Thoracic aorta (tissue), 2 donors: ENCODE measurements at places on chromosomes 5 and 9.

GRCh38 chr5:107669096-107670031 is 1.4 kb downstream of the EFNA5 start:
- peak; percentile 11 for DNase-seq

GRCh38 chr9:112059145-112059965 is 115.7 kb downstream of the SUSD1 start:
- no peak for DNase-seq

DNA sequence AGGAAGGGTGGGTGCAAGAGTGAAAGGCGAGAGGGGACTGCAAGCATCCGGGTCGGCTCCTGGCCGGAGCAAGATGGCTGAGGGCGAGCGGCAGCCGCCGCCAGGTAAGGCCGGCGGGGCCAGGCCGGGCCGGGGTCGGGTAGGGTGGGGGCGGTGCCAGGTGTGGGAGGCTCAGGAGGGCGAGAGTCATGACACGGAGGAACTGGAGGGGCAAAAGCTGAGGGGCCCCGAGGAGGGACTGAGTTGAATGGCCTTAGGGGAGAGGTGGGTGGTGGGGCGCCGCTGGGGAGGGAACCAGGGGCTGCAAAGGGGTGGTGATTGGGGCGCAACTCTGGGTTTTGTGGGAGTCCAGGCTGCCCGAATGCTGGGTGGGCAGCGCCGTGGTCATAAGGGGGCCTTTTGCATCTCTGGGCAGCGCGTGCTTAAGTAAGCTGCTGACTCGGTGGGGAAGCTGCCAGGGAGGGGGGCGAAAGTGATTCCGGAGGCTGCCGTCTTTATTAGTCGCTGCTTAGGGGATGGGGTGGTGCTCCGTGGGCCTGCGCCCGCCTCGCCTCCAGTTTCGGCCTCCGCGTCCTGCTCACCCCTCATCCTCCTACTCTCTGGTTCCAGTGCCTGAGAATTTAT is 425 bp downstream of the PTPA start:
- no peak for DNase-seq

DNA sequence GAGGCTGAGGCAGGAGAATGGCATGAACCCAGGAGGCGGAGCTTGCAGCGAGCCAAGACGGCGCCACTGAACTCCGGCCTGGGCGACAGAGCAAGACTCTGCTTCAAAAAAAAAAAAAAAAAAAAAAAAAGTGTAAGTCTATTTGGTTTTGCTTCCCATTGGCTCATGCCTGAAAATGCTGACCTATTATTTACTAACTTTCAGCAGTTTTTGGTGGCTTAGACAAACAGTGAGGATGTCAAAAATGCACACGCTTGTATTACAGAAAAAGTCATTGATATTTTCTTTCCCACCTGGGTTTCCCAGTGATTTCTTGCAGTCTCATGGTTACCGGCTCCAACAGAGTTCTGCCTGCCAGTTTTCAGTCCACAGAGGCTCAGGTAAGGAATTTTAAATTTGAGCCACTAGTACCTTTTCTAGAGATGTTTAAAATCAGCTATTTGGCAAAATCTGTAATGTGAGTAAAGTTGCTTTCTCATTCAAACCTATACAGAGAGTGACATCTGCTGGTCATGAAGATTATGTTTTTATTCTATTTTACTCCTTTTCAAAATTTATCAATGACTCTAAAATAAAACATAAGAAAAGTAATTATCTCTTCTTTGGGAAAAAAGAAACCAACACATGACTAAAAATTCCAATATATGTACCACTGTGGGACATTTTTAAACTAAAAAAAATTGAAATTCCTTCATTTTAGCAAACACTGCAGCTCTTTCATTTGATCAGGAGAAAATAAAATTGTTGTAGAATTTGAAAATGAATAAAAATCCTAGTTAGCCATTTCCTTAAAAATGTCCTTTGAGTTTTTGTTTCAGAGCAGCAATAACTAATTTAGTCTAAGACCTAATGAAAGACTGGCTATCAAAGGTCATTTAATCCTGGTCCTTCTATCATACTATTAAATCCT is 8.8 kb downstream of the FAM200C start:
- DNase-seq, result no peak

- DNase-seq, result no peak
Observed at GRCh38 chr9:84761137-84761808, 91.7 kb downstream of the NTRK2 start.

- DNase-seq, result no peak
Observed at GRCh38 chr9:89920951-89921350, 316.1 kb downstream of the GADD45G start.

DNA sequence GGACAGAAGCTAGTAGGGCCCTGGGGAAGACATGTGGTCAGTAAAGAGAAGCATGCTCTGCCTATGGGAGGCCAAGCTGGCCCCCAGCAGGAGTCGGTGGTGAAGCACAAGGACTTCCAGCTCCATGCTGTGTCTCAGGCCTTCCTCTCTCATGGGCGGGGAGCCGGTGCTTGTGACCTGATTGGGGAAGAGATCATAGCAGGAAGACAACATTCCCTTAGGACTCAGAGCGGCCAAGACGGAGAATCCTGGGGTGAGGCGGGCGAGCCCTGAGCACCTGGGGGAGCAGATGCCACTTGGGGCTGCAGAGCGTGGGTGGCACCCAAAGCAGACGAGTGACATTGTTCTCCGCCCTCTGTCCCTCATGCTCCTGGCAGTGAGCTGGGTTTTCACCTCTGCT is 33.3 kb upstream of the CNOT6 start:
- no peak for DNase-seq

DNA sequence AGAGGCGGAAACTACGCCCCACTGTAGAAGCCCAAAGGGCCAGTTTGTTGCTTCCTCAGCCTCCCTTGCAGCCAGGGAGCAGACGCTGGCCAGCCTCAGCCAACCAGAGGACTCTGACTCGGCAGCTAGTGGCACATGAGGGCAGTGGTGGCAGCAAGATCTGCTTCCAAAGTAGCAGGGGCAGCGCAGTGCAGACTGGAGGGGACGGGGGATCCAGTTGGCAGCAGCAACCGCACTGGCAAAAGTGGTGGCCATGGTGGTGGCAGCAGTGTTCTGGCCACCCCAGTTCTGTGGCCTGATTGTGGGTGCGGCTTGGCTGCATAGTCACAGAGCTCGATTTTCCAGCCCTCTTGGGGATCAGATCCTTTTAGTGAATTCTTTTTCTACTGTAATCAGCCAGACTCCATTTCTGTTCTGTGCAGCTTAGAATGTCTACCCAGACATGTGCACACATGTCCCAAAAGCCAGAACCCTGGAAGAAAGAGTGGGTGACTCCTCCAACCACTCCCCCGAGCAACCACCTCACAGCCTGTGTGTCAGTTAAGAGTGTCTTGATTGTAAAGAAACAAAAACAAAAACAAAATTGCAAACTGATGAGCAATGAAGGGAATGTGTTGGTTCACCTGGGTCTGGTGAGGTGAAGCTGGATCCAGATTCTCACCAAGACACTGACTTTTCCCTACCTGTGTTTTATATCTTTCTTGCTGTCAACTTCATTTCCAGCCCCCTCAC is 11.0 kb upstream of the ZBTB43 start:
- DNase-seq, result no peak

GRCh38 chr5:61964201-61964600 is 341.8 kb upstream of the KIF2A start:
- DNase-seq, result no peak

DNA sequence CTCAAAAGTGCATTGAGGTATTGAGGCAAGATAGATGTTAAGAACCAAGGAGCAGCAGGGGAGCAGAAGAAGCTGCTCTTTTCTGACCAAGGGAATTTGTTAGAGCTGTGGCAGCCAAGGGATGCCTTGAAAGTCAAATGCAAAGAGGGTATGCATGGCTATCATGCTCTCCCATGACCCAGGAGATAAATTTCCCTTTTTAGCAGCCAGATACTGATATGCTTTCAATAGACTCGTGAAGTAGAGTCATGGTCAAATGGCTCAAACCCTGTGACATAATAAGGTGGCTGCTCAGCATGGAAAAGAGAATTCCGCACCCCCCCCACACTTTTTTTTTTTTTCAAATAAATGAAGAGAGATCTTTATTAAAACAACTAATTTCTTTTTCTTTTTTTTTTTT is 180.9 kb upstream of the ACTBL2 start:
- DNase-seq, result no peak

DNA sequence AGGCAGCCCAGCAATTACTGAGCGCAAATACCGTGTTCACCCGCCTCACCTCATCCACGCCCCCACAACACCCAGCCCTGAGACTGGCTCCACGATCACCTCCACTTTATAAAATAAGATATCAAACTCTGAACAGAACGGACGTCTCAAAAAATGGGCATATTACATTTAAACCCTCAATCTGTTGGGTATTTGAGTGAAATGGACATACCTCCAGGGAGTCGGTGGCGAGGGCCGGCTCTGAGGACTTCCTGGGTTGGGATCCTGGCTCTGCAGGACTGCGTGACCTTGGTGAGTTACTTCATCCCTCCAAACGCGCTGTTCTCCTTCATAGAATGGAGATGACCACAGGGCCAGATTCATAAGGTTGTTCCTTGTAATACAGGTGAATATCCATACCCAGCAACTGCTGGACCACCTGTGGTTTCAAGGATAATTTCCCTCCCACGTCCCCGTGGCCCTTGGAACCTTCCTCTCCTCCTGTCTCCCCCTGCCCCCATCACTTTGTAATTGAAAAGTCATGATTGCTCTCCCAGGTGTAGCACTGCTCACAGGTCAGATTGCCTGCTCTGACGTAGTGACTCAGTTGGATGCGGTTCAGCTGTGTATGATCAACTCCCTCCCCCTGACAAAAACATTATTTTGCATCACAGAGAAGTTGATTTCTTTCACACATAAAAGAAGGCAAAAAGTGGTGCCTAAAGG is 135.6 kb downstream of the KCNIP1 start:
- no peak for DNase-seq

DNA sequence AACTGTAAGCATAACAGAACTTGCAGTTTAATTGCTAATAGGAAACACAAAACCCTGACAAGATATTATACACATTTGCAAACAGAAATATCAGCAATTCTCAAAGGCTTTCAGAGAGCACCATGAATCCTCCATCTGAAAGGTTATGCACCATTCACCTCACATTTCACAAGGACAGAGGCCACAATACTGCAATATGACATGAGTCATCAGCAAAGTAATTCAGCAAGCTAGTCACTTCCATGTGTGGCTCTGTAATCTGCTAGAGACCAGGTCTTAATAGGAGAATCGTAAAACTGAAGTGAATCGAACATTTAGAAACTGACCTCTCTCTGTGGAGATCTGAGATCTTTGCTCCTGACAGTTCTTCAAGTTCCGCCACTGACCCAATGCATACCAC is 28.3 kb downstream of the IARS1 start:
- DNase-seq, result no peak

- no peak for DNase-seq
Observed at GRCh38 chr9:131524665-131525315, 6.3 kb downstream of the UCK1 start.

GRCh38 chr9:2241836-2242741 is 226.9 kb downstream of the SMARCA2 start:
- no peak for DNase-seq

- no peak for DNase-seq
Observed at GRCh38 chr5:157541447-157542118, 34.0 kb downstream of the ADAM19 start.

DNA sequence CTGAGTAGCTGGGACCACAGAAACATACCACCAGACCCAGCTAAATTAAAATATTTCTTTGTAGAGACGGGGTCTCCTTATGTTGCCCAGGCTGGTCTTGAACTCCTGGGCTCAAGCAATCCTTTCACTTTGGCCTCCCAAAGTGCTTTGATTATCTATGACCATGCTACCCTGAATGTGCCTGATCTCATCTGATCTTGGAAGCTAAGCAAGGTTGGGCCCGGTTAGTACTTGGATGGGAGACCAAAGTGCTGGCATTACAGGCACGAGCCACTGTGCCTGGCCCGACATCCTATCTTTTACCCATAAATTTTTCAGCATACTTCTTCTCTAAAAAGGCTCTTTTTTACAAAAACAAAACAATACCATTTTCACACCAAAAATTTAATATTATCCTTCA is 137.0 kb upstream of the LRRTM2 start:
- DNase-seq, result no peak

DNA sequence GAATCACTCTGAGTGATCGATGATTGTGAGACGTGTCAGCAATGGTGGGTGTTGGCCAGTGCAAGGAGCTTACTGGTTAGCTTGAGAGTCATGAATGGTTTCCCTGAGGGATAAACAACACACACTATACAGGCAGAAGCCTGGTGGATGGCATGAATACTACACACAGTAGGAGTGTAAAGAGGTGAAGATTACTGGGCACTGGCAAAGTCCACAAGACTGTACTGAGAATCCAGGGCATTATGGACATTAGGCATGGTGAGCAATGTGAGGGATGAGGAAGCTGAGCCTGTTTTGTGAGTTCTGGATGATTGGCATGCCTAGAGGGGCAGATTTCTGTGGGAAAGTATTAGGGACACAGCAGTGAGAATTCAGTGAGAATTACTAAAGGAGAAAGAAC is 71.3 kb downstream of the KDM4C start:
- DNase-seq, result no peak

DNA sequence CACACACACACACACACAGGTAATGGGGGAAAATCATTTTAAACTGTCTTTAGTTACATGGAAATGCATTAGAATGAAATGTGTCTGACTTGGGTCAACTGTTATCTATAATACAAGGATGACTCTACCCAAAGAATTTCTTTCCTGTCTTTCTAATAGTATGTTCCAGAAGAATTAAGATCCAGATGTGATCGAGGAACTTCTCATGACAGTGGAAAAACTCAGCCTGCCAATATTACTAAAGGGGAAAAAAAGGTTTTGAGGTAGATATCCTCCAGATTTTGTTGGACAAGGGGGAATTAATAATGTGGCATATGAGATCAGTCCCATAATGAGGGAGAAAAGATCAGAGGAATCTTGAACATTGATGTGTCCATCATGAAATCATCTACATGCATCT is 190.6 kb upstream of the MAP3K1 start:
- no peak for DNase-seq

DNA sequence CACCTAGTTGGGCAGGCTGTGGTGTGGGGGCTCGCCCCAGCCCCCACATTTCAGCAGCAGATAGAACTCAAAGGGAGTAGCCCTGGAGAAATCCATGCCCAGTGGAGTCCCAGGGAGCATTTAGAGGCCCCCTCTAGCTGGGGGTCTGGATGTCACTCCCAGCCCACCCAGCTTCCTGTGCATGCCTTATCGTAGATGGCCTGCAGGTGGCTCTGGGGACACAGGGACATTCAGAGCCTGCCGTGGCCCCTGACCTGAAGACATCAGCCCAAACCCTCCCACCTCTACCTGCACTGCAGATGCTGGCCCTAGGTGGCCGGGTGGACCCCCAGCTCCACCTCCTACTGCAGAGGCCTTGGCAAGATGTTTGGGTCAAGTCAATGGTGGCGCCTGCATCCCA is 49.0 kb upstream of the LMX1B start:
- DNase-seq, result no peak
